ENCODE measurements at places on chromosomes 3 and 15.
A peak's percentile ranks its signal among the peaks of the same experiment; 100 is the strongest.

- DNase-seq = no peak
Measured at GRCh38 chr3:187066228-187066995, 72.9 kb downstream of the RPL39L start.

- no peak for DNase-seq
Measured at GRCh38 chr3:180974286-180974685, 15.2 kb downstream of the DNAJC19 start.

DNA sequence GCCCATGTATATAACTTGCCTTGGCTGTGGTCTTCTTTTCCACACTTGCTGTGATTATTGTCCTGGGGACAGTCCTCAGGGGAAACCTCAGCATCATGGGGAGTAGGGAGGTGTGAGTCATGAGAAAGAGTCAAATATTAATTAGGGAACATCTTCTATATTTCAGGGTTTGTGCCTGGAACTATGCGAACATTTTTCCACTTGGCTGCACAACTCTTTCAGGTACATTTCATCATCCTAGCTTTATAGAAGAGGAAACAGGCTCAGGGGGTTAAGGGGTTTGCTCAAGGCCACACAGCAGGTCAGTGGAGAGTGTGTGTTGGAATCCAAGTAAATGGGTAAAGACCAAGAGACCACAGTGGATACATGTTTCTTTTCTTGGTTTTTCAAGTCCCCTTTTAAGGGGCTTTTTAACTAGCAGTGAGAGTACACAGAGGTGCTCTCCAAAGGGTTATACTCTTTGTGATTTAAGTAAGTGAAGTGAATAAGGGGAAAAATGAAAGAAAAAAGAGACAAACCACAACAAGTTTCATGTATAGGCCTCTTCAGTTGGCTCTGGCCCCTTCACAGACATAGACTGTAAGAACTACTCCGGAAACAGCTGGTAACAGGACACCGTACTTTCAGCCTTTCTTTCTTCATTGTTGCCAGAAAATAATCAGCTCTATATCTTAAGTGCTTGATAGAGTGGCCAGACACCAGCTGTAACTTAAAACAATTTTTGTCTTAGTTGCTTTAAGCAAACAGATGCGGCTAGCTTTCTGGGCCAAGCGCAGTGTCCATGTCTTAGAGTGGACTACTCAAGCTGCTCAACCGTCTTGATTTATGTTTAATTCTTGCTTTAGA, 64.6 kb downstream of the EEFSEC start:
- no peak for DNase-seq

DNA sequence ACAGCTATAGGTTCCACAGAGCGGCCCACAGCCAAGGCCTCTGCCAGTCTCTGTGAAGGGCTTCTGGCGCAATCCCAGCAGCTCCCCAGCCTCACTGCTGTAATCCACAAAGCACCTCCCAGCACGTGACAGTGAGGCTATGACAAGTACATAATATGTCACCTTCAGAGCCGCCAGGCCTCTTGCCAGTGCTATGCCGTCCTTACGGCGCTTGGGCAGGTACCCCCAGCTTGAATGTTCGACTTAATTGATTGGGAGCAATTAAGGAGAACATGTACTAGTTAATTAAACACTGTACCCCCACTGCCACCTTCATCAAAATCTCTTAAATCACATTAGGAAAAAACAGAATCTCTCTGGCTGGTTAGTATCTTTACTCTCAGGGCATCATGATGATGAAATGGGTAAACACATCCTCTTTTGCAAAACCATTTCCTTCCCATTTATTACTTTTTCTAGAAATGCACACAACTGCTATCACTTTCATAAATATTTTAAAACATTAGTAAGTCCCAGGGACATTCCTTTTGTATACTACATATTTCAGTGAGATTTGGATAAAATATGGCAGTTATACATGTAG, 169.9 kb downstream of the XXYLT1 start:
- no peak for DNase-seq

DNA sequence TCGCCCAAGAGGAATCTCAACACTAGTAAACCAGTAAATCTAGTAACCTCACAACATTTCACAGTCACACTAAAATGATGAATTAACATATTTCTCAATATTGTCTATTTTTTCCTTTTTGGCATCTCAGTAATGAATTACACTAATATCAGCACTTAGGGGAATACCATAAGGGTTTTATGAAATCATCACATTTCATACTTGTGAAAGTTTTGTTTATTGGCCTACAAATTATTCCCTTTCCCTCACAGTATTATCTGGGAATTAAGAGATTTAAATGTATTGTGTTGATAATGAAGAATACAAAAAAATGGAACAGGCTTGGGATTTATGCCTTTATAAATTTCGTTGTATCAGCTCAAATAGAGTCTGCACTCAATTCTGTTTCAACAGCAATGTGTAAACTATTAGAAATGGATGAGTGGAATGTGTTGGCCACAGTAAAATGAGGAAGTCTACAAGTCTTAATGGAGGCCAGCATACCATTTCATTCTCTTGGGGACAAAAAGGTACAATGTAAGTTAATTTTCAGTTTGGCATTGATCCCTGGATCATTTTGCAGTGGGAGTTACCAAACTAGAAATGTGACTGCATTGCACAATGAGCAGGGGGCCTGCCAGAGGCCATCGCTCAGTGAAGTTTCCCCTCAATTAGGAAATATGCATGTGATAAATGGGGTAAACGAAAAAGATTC, 195.4 kb downstream of the FMN1 start:
- no peak for DNase-seq

- peak; percentile 5 for DNase-seq
Measured at GRCh38 chr3:40523781-40524180, 979 bp upstream of the ZNF621 start.

GRCh38 chr3:191303596-191303995, 25.6 kb upstream of the CCDC50 start:
- DNase-seq = no peak

- no peak for DNase-seq
Measured at GRCh38 chr15:29903785-29904464, 81.7 kb upstream of the TJP1 start.

GRCh38 chr3:134552784-134553183, 66.9 kb downstream of the CEP63 start:
- no peak for DNase-seq

- no peak for DNase-seq
Measured at GRCh38 chr3:139533781-139534454, 5.6 kb downstream of the RBP1 start.

DNA sequence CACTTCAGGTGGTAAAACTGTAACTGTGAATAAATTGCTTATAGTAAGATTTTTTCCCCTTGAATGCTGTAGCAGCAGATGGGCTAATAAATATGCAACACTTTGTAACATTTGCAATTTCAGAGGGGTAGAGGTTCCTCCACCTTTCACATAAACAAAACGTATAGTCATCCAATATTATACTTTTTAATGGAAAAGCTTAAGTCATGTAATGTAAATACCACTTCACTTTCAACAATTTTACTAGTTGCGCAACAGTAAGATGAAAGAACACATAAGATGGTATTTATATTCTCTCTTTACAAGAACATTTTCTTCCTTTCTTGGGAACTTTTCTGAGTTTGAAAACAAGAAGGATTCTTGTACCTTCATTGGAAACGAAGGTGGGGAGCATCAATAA, 56.6 kb upstream of the FAM3D start:
- no peak for DNase-seq

DNA sequence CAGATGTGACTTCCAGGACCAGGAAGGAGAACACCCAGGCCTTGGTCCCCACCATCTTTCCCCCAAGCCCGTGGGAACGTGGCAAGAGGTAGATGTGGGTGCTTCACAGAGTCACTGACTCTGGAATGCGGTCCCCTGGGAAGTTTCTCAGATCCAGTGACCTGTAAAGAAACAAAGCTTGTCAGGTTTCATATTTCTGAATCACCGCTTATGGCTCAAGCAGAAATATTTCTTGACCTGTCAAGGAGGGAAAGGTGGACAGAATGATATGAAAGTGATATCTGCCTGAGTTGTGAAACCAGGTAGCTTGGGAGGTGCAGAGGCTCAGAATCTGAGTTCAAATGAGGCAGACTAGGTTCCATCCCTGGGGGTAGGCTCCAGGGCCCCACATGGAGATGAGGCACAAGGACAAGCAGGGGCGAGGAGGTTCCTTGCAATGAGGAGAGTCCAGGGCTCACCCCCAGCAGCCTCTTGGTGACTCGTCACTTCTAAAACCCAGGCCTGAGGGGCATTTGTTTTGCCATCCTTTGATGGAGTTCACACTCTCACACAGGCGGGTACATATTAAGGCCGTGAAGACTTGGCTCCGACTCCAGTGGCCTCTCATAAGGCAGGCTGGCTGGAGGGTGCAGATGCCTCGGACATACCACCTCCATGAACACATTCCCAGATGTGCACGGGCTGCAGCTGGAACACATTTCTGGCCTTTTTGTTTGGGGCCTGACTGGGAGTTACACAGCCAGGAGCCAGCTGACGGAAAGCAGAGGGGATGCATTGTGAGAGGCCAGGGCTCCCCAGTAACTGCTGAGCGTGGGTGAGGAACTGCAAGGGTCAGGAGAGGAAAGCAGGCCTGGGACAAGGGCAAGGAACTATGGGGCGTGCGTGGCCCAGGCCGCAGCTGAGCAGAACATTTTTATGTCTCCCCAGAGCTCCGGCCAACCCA, 1.3 kb downstream of the CILP start:
- DNase-seq = no peak

GRCh38 chr3:14802381-14802731, 16.4 kb upstream of the FGD5 start:
- no peak for DNase-seq

GRCh38 chr3:119483101-119483500, 14.3 kb downstream of the POGLUT1 start:
- DNase-seq = no peak

DNA sequence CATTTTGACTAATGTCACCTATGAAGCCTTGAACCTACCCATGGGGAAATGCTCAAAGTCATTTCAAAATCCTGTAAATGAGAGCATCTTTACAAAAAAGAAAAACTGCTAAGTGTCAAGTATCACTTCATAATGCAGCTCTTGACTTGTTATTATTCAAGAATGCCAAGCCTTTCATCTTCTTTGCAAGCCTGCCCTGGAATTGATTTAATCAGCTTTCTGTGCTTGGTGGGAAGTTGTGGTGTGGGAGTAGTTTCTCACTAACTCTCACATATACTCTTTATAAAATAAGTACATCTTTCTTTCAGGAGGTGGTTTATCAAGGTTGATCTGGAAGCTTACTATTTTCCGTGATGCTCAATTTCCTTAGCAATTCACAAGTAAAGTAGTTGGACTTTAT, 43.6 kb downstream of the RYR3 start:
- no peak for DNase-seq

DNA sequence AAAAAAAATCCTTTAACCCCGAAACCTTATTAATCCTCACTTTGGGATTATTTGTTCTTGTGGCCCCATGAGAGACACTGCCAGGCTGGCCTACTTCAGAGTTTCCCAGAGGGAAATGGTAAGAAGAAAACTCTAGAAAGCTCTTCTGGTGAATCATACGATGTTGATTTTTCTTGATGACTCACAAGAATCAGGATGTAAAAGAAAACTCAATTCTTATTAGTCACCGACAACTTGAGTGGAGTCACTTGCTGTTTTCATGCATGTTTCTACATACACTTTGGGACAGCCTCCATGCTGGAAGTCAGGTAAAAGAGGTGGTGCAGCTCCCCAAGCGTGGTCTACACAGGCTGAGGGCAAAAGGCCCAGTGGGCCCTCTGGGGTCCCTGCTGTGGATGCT, 42.8 kb downstream of the MYO5C start:
- no peak for DNase-seq

DNA sequence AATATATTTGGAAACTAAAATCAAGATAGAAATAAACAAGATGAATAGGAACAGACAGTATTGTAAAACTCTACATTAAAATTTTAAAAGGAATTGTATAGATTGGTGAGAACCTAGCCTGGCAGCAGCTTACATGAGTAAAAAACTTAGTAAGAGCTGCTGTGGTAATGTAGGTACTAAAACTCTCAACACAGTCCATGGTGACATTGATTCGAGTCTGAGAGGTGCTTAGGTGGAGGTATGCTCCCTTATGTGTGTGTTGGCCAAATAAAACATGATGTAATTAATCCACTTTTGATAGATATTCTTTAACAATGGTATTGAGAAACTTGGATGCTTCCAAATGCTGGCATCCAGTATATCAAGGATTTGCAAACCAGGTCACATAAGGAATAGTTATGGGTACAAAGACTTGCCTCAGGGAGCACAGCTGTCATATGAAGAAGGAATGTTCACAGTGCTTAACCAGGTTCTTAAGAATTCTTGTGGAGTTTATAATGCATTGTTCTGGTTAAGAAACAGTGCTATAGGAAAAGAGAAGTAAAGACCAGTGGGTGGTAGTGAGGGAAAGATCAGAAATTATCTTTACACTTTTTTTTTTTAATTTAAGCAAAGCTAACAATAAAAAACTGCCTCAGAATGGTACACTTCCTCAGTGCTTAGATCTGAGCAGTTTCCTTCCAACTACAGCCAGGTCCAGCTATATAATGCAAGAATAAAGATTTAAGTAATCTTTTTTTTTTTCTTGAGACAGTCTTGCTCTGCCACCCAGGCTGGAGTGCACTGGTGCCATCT, 24.6 kb upstream of the IL20RB start:
- no peak for DNase-seq
